NCI-H1417 treated with DMSO at 0.1 percent for 48 hours (cell line): ENCODE measurements at places on chromosomes 6 and 20.

DNA sequence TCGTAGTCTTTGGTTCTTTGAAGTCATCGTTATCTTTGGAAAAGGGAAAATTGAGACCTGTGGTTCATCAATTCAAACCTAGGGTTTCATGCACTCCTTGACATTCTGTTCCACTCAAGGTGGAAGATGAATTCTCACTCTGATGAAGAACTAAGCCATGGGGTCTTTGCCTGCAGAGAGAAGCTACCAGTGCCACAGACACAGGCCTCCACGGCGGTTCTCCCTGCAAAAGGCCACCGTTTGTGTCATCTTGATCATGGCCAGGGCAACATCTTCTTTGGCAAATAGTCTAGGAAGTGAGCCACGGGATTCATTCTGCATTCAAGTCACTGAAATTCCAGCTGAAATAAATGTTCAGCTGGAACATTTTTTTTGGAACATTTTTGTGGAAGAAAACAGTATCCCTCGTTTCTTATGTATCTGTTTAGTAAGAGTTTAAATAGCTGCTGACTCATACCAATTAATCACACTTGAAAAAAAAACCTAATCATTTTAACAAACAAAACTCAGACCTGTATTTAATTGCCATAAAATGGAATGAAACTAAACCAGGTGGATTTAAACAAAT, 206.0 kb upstream of the FOXQ1 start:
- DNase-seq: no peak

GRCh38 chr6:152277826-152278329, 359.3 kb downstream of the SYNE1 start:
- DNase-seq: no peak

DNA sequence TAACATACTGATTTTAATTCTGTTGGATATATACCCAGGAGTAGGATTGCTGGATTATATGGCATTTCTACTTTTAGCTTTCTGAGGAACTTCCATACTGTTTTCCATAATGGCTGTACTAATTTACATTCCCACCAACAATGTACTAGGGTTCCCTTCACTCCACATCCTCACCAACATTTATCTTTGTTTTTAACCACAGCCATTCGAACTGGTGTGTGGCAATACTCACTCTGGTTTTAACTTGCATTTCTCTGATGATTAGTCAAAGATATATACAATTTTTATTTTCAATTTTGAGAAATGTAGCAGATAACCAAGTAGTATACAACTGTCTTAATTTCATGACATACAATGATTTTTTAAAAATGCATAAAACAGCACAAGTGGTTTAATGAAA, 30.3 kb upstream of the ADGRG6 start:
- no peak for DNase-seq

- DNase-seq: no peak
Measured at GRCh38 chr20:64041040-64041780, 5.2 kb downstream of the C20orf204 start.

GRCh38 chr20:23587631-23588030, 18.1 kb downstream of the CST9 start:
- DNase-seq: no peak

- no peak for DNase-seq
Measured at GRCh38 chr6:12467706-12468670, 177.8 kb downstream of the EDN1 start.

DNA sequence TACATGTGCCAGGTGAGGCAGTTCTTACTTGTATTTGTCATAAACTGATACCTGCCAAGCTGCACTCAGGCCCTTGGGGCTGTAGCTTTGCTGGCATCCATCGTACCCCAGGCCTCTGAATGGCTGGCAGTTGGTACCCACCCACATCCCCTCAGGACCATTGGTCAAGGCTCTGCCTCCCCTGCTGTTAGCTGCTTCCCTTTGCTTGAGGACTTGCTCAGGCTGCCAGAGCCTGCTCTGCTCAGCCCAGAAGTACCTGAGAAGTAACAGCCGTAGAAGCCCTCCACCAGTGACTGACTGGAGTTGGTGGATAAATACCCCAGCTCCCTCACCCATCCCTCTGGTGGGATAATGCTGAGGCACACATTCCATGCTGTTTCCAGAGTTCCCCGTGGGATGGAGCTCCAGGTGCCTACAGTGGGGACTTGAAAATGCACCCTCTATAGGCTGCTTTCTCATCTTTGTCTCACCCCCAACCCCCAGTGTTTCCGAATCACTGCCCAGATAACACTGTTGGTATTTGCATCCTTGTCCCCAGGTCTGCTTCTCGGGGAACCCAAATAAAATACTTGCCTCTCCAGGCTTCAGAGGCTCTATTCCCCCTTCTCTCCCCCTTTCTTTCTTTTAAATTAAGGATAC, 7.3 kb downstream of the EBF4 start:
- DNase-seq: no peak

- no peak for DNase-seq
Measured at GRCh38 chr6:159788753-159789376, 537 bp downstream of the TCP1 start.

DNA sequence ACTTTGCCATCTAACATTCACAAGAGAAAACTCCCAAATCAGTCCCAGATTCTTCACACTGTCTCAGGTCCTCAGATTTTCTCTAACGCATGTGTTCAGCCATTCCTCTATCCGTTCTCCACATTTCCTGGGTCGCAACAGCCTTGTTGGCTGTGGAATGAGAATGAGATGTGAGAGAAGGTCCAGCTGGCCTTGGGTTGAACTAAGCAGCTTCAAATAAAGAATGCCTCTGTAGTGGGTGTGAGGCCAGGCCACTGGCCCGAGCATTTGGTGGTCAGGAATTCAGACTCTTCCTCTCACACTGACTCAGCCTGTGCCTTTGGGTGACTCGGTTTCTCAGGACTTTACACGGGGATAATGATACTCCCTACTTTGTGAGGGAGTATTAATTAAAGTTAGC, 73.8 kb upstream of the CCN6 start:
- DNase-seq: no peak

GRCh38 chr6:152129691-152130151, 322.2 kb downstream of the ESR1 start:
- no peak for DNase-seq

DNA sequence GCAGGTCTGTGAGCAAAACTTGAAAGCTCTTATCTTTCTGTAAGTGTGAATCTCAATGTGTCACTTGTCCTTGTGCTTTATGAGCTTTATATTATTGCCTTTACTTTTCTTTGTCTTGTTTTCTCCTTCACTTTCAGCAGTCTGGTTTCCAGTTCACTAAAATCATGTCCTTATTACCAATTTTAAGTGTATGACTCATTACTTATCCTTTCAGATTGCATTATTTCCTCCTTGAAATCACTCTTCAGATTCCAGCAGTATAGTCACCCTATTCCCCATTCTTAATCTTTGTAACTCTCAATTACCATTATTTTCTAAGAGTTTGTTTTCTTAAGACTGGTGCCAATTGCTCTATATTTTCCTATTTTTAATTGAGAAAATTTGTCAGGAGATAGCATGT, 117.4 kb upstream of the GRIK2 start:
- no peak for DNase-seq

DNA sequence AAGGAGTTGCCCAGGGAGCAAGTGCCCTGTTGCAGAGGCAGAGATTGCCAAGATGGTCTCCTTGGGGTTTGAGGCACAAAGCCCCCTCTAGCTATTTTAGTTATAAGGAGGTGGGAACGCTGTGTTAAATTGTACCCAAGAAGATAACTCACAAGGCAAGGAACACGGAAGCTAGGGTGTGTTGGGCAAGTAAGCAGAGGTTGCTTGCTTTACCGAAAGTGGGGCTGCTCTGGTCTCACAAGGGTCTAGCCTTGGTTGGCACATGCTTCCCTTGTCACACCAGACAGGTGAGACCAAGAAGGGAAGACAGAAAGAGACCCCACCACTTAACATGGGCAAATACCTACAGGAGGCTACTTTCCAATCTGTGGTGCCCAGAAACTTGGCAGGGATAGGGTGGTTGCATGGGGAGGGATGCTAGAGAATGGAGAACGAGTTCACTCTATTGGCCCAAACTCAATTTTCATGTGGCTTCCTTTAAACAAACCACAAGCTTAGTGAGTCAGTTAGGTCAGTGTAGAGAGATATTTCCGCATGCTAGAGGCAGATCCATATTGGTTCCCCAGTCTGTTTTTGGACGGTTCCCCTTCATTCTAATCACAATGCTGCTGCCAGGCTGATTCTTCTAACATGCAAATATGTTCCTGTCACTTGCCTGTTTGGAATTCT, 42.4 kb downstream of the PLAGL1 start:
- DNase-seq: no peak

DNA sequence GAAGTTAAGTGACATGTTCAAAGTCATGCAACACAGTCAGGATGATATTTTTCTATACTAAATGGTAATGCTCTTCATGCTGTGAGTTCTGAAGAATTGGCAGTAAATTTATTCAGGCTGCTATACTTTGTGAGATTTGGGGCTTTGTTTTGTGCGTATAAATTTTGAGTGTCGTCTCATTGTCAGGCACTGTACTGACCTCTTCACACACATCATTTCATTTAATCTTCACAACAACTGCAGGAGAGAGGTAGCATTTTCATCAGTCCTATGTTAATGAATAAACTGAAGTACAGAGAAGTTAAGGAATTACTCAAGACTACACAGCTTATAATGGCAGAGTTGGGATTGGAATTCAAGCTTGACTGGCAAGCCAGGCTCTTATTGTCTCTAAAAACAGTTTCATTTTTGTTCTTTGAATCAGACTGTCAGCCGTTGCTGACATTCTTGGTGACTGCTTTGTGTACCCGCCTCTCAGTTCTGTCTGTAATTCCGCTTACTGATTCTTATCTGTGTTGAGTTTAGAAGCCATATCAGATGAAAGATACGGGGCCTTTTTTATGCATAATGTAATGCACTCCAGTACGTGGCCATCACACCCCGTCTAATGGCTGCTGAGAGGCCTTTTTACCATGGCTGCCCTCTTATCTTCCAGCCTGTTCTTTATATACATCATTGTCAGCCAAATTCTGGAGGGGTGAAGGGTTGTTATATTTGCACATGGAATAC, 274.9 kb downstream of the UTRN start:
- no peak for DNase-seq

DNA sequence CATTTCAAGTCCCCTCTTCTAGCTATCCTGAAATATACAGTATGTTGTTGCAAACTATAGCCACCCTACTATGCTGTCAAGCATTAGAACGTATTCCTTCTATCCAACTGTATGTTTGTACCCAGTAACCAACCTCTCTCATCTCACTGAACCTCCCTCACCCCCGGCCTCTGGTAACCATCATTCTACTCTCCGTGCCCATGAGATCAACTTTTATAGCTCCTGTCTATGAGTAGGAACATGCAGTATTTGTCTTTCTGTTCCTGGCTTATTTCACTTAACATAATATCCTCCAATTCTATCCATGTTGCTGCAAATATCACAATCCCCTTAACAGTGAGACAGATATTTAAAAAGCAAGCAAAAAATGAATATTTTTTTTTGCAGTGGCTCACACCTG, 196.9 kb downstream of the PAX1 start:
- DNase-seq: no peak

DNA sequence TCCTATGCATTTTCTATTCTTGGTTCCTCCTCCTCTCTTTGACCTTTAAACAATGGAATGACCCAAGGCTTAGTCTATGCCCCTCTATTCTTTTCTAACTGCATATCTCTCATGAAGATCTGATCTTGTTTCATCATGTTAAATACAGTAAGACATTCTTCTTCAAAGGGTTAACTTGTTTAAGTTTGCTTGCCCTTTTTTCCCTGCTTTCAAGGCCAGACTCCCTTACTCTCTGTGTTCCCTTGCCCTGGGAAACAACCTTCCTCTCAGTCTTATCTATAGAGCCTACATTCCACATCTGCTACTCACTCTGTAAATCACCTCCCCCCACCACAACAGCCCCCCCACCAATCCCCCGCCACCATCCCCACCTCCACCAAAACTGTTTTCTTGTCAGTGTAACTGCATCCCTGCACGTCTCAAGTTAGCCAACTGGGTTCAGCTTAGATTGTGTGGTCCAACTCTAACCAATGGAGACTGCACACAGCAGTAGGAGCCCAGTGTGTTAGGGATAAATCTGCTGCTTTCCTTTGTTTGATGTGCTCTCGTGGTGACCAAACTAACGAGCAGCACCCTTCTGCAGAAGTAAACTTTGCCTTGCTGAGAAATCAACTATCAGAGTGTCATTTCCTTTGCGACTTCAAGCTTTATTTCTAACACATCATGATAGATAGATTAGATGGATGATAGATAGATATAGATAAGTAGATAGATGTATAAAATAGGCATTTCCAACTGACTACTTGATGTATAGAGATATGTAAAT, 12.6 kb downstream of the SPTLC3 start:
- no peak for DNase-seq

GRCh38 chr20:37846573-37846972, 56.4 kb upstream of the VSTM2L start:
- peak; percentile 78 for DNase-seq

DNA sequence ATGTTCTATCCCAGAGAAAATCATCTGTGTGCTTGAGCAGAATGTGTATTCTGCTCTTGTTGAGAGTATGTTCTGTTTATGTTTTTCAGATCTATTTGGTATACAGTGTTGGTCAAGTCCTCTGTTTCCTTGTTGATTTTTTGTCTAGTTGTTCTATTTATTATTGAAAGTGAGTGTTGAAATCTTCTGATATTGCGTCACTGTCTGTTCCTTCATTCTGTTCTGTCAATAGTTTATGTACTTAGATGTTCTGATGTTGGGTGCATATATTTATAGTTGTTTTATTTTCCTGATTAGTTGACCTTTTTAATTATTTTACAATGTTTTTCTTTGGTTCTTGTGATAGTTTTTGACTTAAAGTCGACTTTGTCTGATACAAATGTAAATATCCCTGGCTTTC, 458.7 kb upstream of the HSF2 start:
- no peak for DNase-seq

DNA sequence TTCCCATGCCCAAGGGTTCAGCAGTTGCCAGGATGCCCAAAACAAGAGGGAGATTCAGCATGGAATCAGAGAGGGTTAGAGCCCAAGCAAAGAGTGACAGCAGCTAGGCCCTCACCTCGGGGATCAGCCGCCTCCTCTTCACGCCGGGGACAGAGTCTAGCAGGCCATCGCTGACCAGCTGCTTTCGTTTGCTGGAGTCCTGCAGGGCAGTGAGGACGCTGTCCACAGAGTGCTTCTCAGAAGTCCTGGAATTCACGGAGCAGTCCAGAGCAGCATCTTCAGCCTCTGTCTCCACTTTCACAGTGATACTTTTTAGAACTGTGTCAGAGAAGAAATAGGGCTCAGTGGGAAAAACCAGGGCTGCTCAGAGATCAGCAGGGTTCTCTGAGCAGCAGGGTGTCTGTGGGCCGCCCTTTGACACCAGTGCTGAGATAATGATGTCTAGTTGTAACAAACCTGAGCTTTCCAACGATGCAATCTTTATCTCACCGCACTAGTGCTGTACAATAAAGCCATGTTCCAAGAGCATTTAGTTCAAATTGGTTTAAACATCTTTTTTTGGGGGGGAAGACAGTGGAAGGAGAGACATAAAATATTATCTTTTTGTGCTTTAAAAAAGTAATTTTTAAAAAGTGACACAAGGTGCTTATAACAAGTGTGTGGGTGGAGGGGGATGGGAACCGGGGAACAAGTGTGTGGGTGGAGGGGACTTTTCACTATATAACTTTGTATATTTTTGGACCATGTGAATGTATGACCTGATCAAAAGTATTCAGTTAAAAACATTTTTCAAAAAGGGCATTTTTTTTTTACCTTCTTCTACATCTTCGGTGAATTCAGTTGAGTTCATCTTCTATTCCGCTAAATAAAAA, 16.6 kb downstream of the BEND3 start:
- DNase-seq: no peak

GRCh38 chr6:57822896-57823358, 505.5 kb downstream of the PRIM2 start:
- DNase-seq: no peak
